ENCODE measurements at places on chromosomes 13 and 19.

- DNase-seq, result peak; percentile 60
Measured at GRCh38 chr19:33273881-33274662, 28.3 kb downstream of the CEBPA start.

DNA sequence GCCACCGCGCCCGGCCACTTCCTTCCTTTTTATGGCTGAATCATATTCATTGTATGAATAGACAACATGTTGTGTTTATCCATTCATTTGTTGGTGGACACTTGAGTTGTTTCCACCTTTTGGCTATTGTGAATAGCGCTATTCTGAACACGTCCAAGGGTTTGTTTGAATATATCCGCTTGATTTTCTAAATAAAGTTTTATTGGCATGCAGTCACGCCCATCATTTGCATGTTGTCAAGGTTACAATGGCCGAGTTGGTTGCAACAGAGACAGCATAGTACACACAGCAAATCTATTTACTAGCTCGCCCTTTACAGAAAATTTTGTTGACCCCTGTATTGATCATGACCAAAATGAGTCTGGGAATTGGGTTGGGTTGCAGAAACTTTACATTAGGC lies 43.5 kb downstream of the COLGALT1 start:
- no peak for DNase-seq

- no peak for DNase-seq
Measured at GRCh38 chr13:31166591-31166990, 4.9 kb upstream of the HSPH1 start.

- DNase-seq, result no peak
Measured at GRCh38 chr13:41961466-41961760, 504 bp upstream of the VWA8 start.

DNA sequence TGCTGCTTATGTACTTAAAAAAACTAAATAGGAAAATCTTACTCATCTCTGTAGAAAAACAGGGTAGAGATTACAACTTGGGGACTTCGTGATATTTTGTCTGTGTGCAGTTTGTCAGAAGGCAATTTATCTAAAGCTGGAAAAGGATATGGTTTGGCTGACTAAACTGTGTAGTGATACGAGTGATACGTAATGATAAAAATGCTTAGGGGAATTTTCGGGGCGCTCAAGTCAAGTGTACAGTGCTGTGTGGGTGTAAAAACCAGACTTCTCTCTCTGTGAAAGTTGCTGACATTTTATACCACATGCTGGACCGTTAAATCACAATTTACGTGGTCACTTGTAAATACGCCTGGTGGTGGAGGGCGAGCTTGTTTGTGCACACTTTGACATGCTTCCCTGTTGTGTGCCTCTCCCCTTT lies 221.7 kb downstream of the KCNRG start:
- DNase-seq, result no peak

DNA sequence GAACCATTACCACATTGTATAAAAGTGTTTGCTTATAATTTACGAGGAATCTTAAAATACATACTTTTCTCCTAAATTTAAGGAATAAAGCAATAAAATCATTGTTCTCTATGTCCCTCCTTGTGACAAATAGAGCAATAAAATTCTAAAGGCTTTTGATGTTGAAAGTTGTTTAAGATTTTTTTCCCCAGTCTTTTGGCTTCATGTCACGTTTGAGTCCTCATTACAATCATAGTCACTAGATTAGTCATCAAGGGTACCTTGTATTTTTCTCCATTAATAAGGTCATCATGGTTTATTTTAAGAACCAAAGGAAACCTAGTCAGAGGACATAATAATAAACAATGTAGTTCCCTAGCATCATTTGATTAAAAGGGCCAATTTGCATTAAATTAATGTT lies 3.2 kb downstream of the WBP4 start:
- DNase-seq, result no peak

GRCh38 chr19:16366056-16366432 lies 41.4 kb downstream of the KLF2 start:
- DNase-seq, result no peak

- peak; percentile 48 for DNase-seq
Measured at GRCh38 chr19:16876904-16877361, 11.9 kb upstream of the F2RL3 start.

DNA sequence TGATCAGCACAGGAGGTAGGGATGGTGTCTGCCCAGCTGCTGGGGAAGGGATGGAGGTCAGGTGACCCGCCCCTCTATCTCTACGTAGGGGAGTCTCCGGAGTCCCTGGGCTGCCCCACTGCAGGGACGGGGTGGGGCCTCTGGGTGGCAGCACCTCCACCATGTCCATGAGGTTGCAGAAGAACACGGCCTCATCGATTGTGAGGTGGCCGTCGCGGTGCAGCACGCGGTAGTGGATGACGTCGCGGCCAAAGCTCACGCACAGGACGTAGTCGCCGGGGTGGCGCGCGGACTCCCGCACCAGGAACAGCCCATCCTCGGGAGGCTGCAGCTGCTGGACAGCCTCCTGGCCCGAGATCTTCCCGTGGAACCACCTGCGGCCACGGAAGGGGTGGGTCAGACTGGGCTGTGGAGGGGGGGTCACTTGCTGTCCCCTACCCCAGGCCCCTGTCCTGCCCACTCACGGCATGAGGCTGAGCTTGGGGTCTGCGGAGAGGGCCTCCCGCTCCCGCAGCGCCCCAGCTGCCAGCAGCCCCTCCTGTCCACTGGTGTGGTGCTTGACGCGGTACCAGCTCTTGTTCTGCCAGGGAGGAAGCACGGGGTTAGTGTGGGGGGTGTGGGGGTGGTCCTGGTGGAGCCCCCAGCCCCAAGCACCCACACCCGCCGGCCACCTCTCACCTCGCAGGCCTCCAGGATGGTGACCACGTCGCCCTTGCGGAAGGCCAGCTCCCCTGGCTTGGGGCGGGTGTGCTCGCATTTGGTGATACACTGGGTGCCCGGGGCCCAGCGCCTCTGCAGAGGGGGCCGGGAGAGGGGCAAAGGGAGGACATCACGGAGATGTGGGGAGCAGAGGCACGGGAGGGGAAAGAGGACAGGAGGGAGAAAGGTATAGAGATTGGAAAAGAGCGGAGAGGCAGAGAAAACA lies 2.3 kb downstream of the MATK start:
- no peak for DNase-seq

GRCh38 chr19:15456871-15457700 lies 7.3 kb downstream of the RASAL3 start:
- DNase-seq, result no peak

- no peak for DNase-seq
Measured at GRCh38 chr13:33678084-33678483, 139.9 kb upstream of the RFC3 start.

DNA sequence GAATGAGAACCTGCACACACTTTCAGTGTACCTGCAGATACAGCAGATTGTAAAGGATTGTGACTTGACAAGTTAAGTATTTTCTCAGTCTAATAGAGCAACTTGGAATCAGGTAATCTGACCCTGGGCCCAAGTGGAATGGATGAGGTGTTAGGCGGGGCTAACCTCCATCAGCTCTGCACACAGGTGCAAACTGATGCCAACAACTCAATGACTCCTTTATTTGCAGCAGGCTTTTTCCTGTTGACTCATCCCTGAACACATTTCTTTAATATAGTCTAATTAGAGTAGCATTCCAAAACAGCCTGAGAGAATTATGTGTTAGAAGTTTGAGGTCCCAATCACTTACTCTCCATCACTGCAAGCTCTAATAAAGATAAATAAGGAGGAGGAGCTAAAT lies 48.8 kb downstream of the TPT1 start:
- no peak for DNase-seq

DNA sequence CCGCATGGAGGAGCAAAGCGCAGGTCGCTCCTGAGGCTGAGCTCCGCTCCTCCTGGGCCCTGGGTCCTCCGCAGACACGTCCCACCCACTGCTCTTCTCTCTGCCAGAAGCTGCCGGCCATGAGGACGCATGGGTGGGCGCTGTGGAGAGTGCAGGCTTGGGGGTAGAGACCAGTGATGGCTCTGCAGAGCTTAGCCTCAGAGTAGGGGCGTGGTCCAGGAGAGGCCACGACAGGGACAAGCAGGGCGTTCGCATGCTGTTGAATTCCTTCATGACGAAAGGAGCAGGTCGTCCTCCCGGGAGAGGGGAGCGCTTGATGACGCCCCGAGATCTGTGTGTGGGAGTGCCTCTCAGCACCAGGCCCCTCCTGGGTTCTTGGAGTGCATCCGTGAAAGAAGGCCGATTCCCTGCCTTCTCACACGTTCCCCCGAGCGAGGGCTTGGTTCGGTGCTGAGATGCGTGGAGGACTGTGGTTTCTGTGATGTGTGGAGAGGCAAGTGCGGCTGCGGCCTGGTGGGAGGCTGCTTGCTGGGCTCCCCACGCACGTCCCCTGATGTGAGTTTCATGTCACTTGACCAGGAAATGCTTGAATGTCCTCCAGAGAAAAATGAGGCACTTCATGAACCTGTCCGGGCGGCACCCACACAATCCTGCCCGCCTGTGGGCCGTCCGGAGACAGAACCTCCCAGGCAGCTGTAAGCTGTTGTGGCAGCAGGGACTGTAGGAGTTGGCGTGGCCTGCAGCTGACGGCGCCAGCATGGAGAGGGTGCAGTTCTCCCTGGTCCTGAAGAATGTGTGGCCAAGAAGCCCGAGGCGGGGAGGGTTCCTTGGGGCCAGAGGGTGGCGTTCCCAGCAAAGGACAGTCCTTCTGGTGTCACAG lies 4.5 kb downstream of the SF3A2 start:
- no peak for DNase-seq

Measured in femur (tissue), 1 donor.